ENCODE measurements at places on chromosomes 1 and 21. TPM values are rescaled to one million over a fixed set of nuclear protein-coding genes. Genes with fewer than 3 reads are reported as not detected.
A peak's percentile ranks its signal among the peaks of the same experiment; 100 is the strongest.

DNA sequence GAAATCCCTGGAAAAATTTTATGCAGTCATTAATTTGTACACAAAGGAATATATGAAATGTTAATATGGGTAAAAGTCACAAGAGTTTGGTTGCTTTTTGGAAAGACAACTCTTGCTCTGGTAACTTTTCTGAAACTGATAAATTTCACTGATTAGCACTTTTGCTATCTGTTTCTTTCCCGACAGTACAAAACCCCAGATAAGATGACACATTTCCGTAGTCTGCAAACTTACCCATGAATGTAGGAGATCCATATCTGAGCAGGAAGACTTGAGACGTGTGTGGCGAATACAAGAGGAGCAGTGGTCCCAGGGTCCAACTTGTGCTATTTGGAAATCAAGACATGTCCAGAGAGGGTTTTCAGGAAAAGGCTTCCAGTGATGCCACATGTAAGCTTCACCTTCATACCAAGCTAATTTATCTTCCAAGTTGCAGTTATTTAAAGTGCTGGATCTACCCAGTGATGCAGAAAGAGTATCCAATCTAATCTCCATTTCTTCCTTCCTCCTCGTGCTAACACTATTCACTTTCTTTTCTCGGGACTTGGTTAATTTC is 35.9 kb upstream of the SAMSN1 start:
- H3K36me3 ChIP-seq = no peaks in the 10 kb centered on the region
- H3K27ac ChIP-seq = no peak overlapping the region
- DNase-seq = no peak
- no peak overlapping the region for H3K4me3 ChIP-seq

GRCh38 chr1:50126927-50127715 is 18.4 kb downstream of the ELAVL4 start:
- H3K27me3 ChIP-seq = no peaks in the 10 kb centered on the region
- H3K4me1 ChIP-seq = peaks cover 25% of the 10 kb centered on the region
- no peak overlapping the region for H3K4me3 ChIP-seq
- no peak for DNase-seq
- no peak overlapping the region for H3K27ac ChIP-seq

DNA sequence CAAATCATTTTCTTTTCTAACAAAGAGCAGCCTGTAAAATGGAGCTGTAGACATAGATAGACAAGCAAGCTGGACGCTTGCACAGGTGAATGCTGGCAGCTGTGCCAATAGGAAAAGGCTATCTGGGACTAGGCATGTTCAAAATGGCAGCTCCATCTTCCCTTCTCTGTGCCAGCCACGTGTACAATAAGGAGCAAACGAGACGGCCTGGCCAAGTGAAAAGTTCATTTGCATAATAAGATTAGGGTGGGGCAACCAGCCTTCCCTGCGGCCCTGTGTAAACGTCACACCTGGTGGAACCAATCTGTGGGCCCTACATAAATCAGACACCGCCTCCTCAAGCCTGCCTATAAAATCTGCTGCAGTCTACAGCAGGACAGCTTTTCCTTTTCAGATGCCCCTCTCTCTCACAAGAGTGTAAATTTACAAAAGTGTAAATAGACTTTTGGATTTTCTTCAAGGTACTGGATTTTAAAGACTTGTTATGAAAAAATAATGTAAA is 16.6 kb upstream of the EDEM3 start:
- H3K27me3 ChIP-seq = no peaks in the 10 kb centered on the region
- peaks cover 8% of the 10 kb centered on the region for H3K4me1 ChIP-seq
- no peaks in the 10 kb centered on the region for H3K36me3 ChIP-seq
- H3K27ac ChIP-seq = no peak overlapping the region
- H3K4me3 ChIP-seq = no peak overlapping the region

The LRRC71 gene
- total RNA-seq = not detected

GRCh38 chr1:177925006-177925405 is 44.9 kb downstream of the SEC16B start:
- no peak for DNase-seq
- H3K27ac ChIP-seq = no peak overlapping the region
- H3K36me3 ChIP-seq = no peaks in the 10 kb centered on the region
- no peak overlapping the region for H3K4me3 ChIP-seq

DNA sequence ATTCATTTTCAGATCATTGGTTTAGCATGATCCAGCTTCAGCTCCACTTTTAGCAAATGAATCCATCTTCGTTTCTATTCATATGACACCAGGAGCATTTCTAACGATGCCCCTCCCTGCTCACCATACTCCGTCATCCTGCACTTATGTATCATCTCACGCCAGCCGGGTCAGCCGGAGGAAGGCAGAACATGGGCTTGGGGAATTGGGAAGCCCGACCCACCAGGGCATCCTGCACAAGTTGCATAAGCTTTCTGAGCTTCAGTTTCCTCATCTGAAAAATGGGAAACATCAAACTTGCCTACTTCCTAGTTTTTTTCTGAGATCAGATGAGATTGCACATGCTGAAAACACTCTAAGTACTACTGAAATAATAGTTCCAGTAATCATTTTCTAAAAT is 194.7 kb downstream of the AK5 start:
- no peaks in the 10 kb centered on the region for H3K4me1 ChIP-seq
- H3K27ac ChIP-seq = no peak overlapping the region
- H3K4me3 ChIP-seq = no peak overlapping the region

DNA sequence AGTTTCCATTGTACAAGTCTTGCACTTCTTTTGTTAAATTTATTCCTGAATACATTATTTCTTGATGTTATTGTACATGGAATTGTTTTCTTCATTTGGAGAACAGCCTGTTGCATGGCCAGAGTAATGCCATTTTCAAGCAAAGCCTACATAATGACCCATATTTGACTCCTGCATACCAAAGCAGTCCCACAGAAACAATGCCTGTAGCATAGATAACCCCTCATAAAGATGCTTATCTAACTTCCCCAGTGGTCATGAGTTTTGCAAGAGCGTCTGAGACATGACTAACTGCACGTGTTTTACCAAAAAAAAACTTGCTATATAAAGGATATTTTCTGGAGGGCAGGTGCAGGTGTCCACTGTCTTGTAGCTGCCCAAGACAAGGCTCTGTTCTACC is 30.3 kb upstream of the RLF start:
- H3K27me3 ChIP-seq = no peaks in the 10 kb centered on the region
- no peaks in the 10 kb centered on the region for H3K36me3 ChIP-seq
- H3K4me1 ChIP-seq = no peaks in the 10 kb centered on the region
- H3K4me3 ChIP-seq = no peak overlapping the region

GRCh38 chr1:36879613-36880012 is 154.7 kb downstream of the GRIK3 start:
- no peak for DNase-seq
- H3K4me1 ChIP-seq = no peaks in the 10 kb centered on the region
- H3K36me3 ChIP-seq = no peaks in the 10 kb centered on the region
- no peak overlapping the region for H3K27ac ChIP-seq

DNA sequence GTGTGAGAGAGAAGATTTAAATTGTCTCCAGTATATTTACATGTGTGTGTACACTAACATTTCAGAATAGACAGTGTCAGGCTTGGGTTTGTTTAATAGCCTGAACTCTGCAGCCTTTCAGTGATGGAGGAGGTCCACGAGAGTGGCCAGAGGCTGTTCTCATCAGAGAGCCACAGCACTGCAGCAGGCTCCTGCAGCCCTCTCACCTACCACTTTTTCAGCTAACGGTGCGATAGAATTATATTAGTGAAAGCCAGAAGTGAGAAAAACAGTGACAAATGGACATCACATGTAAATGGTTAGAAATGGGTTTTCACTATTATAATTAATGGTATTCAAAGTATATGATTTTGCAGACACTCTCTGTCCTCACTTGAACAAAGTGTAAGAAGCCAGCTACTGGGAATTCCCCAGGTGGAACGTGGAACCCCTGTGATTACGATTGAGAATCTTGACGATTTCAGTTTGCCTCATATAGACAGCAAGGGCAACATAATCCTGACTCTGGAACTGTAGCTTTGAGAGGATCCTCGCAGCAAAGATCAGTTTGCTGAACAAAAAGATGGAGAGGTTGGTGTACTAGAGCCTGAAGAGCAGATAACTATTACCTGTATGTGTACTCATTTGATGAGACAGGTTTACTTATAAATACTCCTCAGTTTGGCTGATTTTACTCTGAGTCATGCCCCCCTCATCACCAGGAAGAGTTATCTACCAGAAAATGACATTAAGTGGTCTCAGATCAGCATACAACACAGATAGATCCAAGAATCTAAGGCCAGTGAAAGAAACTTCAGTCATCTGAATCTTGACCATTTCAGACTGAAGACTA is 31.4 kb downstream of the IFI16 start:
- no peaks in the 10 kb centered on the region for H3K36me3 ChIP-seq
- H3K4me3 ChIP-seq = no peak overlapping the region
- no peak for DNase-seq
- H3K4me1 ChIP-seq = no peaks in the 10 kb centered on the region
- H3K27ac ChIP-seq = no peak overlapping the region

- peak; percentile 85 for DNase-seq
- H3K4me3 ChIP-seq = 0 out of 2 replicates have a peak overlapping the region, but pooled peaks have one; percentile 6
- peak overlapping the region; percentile 52 for H3K27ac ChIP-seq
- H3K27me3 ChIP-seq = no peaks in the 10 kb centered on the region
- H3K4me1 ChIP-seq = peaks cover 19% of the 10 kb centered on the region
Observed at GRCh38 chr1:7379441-7379971, 391.6 kb upstream of the VAMP3 start.

GRCh38 chr1:206715120-206715519 is 30.4 kb downstream of the MAPKAPK2 start:
- no peak overlapping the region for H3K4me3 ChIP-seq
- no peaks in the 10 kb centered on the region for H3K4me1 ChIP-seq
- DNase-seq = no peak

GRCh38 chr1:247716546-247716945 is at the start of gene OR6F1:
Gene OR6F1 (minus strand): TSS chr1:247716646. CDS start chr1:247712755, 3,891 bp downstream.
- no peak for DNase-seq
- no peaks in the 10 kb centered on the region for H3K4me1 ChIP-seq
- H3K27ac ChIP-seq = no peak within 1 kb of the TSS
- H3K27me3 ChIP-seq = no peaks in the 10 kb centered on the region
- no peaks in the 10 kb centered on the region for H3K36me3 ChIP-seq

The MTX1 gene
- 66.7 TPM for total RNA-seq

DNA sequence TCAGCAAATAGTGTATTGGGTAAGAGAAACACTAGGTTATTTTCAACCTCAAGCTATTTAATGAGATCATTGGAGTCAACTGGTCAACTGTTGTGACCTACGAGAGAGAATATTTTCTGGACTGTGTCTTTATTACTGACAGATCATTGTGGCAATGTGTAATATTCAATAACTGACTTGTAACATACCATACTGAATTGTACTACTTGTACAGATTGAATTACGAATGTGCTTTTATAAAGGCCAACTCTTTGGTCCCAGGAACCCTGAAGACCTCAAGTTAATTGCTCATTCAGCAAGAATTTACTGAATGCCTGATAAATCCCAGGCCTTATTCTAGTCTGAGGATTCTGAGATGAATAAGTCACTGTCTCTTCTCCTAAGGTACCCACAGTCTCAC is 56.1 kb upstream of the CAMK1G start:
- H3K4me3 ChIP-seq = no peak overlapping the region
- H3K27me3 ChIP-seq = no peaks in the 10 kb centered on the region
- H3K4me1 ChIP-seq = no peaks in the 10 kb centered on the region
- H3K27ac ChIP-seq = no peak overlapping the region

The CD1D gene
- 1.3 TPM for total RNA-seq

The NCMAP gene
- 0.85 TPM for total RNA-seq

- DNase-seq = no peak
- H3K4me3 ChIP-seq = no peak overlapping the region
- H3K27ac ChIP-seq = no peak overlapping the region
Observed at GRCh38 chr21:45304945-45305344, 17.2 kb upstream of the POFUT2 start.

- no peaks in the 10 kb centered on the region for H3K27me3 ChIP-seq
- no peak overlapping the region for H3K4me3 ChIP-seq
- H3K4me1 ChIP-seq = no peaks in the 10 kb centered on the region
- no peaks in the 10 kb centered on the region for H3K36me3 ChIP-seq
- no peak for DNase-seq
- H3K27ac ChIP-seq = no peak overlapping the region
Observed at GRCh38 chr1:226325178-226325577, 16.2 kb upstream of the LIN9 start.

- DNase-seq = no peak
- no peak overlapping the region for H3K4me3 ChIP-seq
- H3K27ac ChIP-seq = no peak overlapping the region
- H3K4me1 ChIP-seq = peaks cover 2% of the 10 kb centered on the region
- H3K36me3 ChIP-seq = no peaks in the 10 kb centered on the region
Observed at GRCh38 chr1:3056641-3057040, 12.4 kb upstream of the PRDM16 start.

GRCh38 chr1:33322870-33323585 is 2.1 kb upstream of the A3GALT2 start:
- H3K27ac ChIP-seq = no peak overlapping the region
- H3K36me3 ChIP-seq = no peaks in the 10 kb centered on the region
- H3K4me1 ChIP-seq = no peaks in the 10 kb centered on the region
- H3K4me3 ChIP-seq = no peak overlapping the region

DNA sequence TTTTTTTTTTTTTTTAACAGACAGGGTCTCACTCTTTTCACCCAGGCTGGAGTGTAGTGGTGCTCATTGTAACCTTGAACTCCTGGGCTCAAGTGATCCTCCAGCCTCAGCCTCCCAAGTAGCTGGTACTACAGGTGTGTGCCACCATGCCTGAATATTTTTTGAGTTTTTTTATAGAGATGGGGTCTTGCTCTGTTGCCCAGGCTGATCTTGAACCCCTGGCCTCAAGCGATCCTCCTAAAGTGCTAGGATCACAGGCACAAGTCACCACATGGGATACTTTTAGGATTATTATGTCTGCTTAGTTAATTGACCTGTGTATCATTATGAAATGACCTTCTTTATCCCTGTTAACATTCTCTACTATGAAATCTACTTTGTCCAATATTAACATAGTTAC is 38.0 kb downstream of the RASSF5 start:
- no peak for DNase-seq
- no peaks in the 10 kb centered on the region for H3K36me3 ChIP-seq
- H3K4me1 ChIP-seq = no peaks in the 10 kb centered on the region
- no peak overlapping the region for H3K27ac ChIP-seq
- H3K4me3 ChIP-seq = no peak overlapping the region

DNA sequence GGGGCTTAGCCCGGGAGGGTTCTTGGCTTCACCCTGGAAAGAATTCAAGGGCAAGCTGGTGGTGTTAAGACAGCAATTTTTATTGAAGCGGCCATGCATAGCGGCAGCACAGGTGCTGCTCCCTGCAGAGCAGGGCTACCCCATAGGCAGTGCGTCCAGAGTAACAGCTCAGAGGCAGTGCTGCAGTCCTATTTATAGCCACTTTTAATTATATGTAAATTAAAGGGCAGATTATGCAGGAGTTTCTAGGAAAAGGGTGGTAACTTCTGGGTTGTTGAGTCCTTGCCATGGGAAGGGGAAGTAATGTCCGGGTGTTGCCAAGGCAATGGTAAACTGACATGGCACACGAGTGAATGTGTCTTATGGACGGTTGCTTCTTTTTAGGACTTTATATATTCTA is 57.0 kb downstream of the VPS26C start:
- no peak for DNase-seq
- no peak overlapping the region for H3K27ac ChIP-seq
- no peaks in the 10 kb centered on the region for H3K36me3 ChIP-seq
- H3K4me3 ChIP-seq = no peak overlapping the region
